ENCODE measurements at places on chromosomes 7 and 10. TPM values are rescaled to one million over a fixed set of nuclear protein-coding genes. Genes with fewer than 3 reads are reported as not detected.
A peak's percentile ranks its signal among the peaks of the same experiment; 100 is the strongest.

EEPD1 gene
- 13.8 TPM for total RNA-seq

LRGUK gene
- 0.17 TPM for total RNA-seq

BAG3 gene
- 27.6 TPM for total RNA-seq

CTAGE6 gene
- total RNA-seq: 0.92 TPM

NKX1-2 gene
- total RNA-seq: not detected

DNA sequence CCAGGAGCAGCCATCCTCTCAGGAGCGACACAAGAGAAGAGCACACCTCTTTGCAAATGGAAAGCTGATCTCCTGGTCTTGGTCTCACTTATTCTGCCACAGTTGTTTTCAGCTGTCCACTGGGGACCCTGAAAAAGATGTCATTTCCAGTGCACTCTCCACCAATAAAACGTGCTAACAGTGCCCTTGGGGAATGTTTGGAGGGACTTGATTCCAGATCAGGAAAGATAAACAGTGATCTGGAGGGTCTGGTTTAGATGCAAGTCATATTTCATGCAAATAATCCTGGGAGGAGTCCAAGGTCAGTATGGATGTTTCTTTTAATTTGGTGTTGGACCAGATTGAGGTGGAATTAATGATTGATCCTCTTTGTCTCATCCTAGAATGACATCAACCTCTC is 185.0 kb downstream of the CREB5 start:
- H3K4me3 ChIP-seq: no peak overlapping the region
- H3K4me1 ChIP-seq: no peaks in the 10 kb centered on the region
- H3K27ac ChIP-seq: no peak overlapping the region
- no peaks in the 10 kb centered on the region for H3K36me3 ChIP-seq
- no peak for DNase-seq
- H3K27me3 ChIP-seq: peaks cover 6% of the 10 kb centered on the region

GRCh38 chr7:130970196-130970595 is 236.2 kb upstream of the KLF14 start:
- DNase-seq: no peak
- peaks cover 43% of the 10 kb centered on the region for H3K36me3 ChIP-seq
- H3K4me1 ChIP-seq: peaks cover 66% of the 10 kb centered on the region
- no peaks in the 10 kb centered on the region for H3K27me3 ChIP-seq
- no peak overlapping the region for H3K4me3 ChIP-seq

DNA sequence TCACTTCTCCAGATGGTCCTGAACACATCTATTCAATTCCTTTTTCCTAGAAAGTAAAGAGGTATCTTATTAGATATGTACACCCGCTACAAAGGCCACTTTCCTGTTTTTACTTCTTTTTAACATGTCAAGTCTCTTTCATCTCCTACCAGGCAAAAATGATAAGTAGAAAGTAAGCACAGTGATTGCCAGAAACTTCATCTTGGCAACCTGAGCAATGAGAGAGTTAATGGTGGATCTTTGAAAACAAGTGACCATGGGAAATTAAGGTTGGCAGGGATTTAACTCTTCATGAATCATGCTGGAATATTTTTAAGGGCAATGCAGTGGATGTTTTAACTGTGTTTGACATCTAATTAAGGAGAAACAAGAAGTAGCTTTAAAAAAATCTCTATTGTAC is 2.7 kb downstream of the SEMA3A start:
- H3K27me3 ChIP-seq: peaks cover 6% of the 10 kb centered on the region

GRCh38 chr7:82087099-82087498 is 317.3 kb upstream of the HGF start:
- no peak for DNase-seq
- H3K27ac ChIP-seq: no peak overlapping the region
- no peaks in the 10 kb centered on the region for H3K4me1 ChIP-seq
- H3K36me3 ChIP-seq: no peaks in the 10 kb centered on the region
- H3K27me3 ChIP-seq: no peaks in the 10 kb centered on the region
- no peak overlapping the region for H3K4me3 ChIP-seq

DNA sequence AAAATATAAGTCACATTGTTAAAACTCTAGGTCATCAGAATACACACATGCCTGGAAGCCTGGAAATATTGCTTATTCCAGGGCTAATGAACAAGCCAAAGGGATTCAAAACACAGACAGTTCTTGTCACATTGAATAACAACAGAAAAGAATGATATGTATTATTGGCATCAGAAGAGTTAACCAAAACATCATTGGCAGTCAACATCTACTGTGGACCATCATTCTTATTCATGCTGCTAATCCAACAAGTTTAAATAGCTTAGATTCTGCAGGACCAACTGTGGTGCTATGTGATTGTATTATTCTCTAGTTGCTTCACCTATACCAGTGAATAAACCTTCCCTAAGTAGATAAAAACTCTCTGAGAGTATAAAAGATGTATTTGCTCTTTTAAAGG is 198.3 kb downstream of the NEBL start:
- H3K27me3 ChIP-seq: no peaks in the 10 kb centered on the region
- no peak overlapping the region for H3K4me3 ChIP-seq
- no peak for DNase-seq
- H3K36me3 ChIP-seq: no peaks in the 10 kb centered on the region
- H3K27ac ChIP-seq: no peak overlapping the region

DNA sequence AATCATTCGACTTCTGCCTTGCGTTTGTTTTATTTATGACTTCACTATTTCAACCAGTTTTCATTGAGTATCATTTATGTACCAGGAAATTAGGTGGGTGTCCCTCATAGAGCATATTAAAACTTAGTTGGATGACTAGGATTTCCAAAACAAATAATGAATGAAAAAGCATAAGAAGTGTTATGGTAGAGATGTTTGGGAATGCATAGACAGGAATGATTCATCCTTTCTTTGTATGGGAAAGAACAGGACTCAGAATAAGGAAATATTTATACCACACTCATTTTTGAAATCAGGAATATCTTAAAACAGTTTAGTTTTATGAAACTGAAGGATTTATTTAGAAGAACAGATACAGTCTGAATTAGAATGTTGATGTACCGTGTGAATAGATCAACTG is 315.7 kb downstream of the EXOC4 start:
- no peaks in the 10 kb centered on the region for H3K27me3 ChIP-seq
- H3K4me3 ChIP-seq: no peak overlapping the region
- H3K27ac ChIP-seq: no peak overlapping the region

DNA sequence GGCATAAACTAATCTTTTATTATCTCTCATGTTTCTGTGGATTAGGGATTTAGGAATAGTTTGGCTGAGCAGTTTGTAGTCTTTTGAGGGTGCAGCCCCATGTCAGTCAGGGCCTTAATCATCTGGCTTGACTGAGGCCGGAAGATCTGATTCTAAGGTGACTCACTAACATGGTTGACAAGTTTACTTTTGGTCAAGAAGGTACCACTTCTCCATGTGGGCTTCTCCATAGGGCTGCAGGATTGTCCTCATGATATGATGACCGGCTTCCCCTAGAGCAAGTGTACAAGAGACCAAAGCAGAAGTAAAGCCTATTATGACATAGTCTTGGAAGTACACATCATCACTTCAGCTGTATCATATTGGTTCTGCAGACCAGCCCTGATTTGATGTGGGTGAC is 45.9 kb upstream of the OIT3 start:
- no peaks in the 10 kb centered on the region for H3K4me1 ChIP-seq
- no peaks in the 10 kb centered on the region for H3K36me3 ChIP-seq
- H3K27ac ChIP-seq: no peak overlapping the region
- no peaks in the 10 kb centered on the region for H3K27me3 ChIP-seq
- DNase-seq: no peak

- H3K4me3 ChIP-seq: peak within 1 kb of the TSS; percentile 32
- peaks cover 4% of the 10 kb centered on the region for H3K36me3 ChIP-seq
- no peak for DNase-seq
- H3K27ac ChIP-seq: peak within 1 kb of the TSS; percentile 7
- H3K27me3 ChIP-seq: peaks cover 27% of the 10 kb centered on the region
These were observed at the start of gene ZNF853 for GRCh38 chr7:6614953-6615722. Gene ZNF853 (plus strand): TSS chr7:6615610. CDS start chr7:6616175, 565 bp downstream.

- peaks cover 5% of the 10 kb centered on the region for H3K4me1 ChIP-seq
- no peaks in the 10 kb centered on the region for H3K36me3 ChIP-seq
- H3K4me3 ChIP-seq: no peak overlapping the region
- no peak for DNase-seq
These were observed 25.7 kb upstream of the CDHR3 start for GRCh38 chr7:105937411-105937810.
